ENCODE measurements at places on chromosomes 1 and 21. TPM values are rescaled to one million over a fixed set of nuclear protein-coding genes. Genes with fewer than 3 reads are reported as not detected.

FCER1G gene
- polyA plus RNA-seq: not detected

- no peak for DNase-seq
Measured at GRCh38 chr1:109725510-109725909, 13.5 kb downstream of the GSTM5 start.

OR2L8 gene
- polyA plus RNA-seq: not detected

LCE3D gene
- polyA plus RNA-seq: 0.33 TPM

GRCh38 chr1:206579747-206580437 is 32.4 kb downstream of the EIF2D start:
- peak; percentile 91 for DNase-seq

GRCh38 chr21:38914528-38915293 is 109.0 kb downstream of the ETS2 start:
- peak; percentile 44 for DNase-seq

TMEM51 gene
- 0.62 TPM for polyA plus RNA-seq

DNA sequence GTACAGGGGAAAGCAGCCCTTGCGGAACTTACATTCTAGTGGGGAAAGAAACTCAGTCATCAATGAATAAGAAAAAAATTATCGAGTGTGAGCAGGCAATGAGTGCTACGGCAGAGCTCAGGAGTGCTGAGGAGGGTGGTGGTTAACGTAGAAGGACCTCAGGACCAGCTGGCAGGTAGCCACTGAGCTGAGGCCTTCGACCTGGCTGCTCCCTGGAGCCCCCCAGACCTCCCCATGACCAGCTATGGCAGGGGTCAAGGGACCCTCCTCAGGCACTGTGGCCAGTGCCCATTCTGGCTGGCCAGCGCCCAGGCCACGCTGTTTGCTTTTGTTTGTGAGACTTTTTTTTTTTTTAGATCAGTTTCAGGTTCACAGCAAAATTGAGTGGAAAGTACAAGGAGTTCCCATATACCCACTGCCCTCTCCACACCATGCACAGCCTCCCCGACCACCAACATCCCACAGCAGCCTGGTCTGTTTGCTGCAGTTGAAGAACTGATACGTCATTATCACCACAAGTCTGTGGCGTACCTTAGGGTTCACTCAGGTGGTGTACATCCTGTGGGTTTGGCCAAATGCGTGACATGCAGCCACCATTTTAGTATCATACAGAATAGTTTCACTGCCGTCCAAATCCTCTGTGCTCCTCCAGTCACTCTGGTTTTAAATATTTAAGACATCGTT is 11.8 kb upstream of the TTC22 start:
- DNase-seq: no peak

DNA sequence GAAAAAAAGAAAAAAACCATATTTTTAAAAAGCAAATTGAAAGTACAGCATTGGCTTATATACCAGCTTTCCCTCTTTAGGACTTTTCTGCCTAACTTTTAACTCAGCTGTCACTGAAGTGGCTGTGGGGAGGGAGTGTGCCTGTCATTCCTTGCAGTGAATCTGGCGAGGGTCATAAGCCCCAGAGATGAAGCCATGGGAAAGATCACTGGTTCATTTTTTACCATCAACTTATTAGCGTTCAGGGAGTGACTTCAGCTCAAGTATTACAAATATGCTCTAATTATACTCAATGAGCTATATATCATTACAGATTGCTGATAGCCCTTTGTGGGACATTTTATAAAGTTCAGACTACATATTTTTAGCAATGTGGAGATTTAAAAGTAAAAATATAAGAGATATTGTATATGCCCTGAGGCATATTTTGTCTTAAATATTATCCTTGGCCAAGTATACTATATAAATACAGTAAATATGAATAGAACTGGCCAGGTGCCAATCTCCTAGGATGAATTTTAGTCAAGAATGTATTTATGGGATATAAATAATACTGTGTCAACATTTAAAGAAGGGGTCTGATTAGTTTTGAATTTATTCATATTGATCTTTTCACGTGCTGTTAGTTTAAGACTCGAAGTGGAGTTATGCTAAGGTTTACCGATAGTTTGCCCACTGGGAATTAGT is 4.4 kb downstream of the TGFB2 start:
- no peak for DNase-seq

RXRG gene
- polyA plus RNA-seq: not detected

C1orf174 gene
- polyA plus RNA-seq: 35.9 TPM

- no peak for DNase-seq
Measured at GRCh38 chr21:44593598-44594405, 1.5 kb upstream of the KRTAP10-6 start.

GRCh38 chr1:196902344-196902743 is 14.5 kb downstream of the CFHR4 start:
- no peak for DNase-seq

- no peak for DNase-seq
Measured at GRCh38 chr1:104460880-104461279, 711.2 kb downstream of the AMY1C start.

C1orf87 gene
- polyA plus RNA-seq: not detected

LCE2B gene
- polyA plus RNA-seq: not detected

DNA sequence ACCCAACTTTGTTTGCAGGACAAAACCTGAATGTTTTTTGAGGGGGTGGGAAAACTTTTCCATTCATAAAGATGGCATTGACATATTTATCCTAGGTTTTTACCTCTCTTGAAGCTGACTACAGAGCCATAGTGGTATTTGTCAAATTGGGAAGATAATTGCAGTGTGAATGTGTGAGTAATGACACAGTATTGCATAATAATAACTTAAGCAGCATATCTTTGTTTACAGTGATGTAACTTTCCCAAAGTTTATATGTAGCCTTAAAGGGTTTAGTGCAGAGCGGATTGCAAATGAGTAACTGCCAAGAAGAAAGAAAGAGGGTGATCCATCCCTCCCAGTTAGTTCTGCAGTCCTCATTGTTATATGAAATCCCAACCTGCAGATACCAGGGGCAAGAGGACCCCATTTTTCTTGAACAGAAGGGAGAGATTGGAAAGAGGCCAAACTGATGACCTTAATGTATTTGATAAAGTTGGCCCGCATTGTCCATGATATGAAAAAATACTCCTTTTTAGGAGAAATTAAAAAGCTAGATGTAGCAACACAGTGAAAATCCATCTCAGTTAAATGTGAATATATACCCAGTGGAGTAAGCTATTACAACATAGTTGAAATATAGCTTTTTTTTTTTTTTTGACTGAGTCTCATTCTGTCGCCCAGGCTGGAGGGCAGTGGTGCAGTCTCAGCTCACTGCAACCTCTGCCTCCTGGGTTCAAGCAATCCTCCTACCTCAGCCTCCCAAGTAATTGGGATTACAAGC is 23.7 kb upstream of the NFIA start:
- peak; percentile 46 for DNase-seq

DNA sequence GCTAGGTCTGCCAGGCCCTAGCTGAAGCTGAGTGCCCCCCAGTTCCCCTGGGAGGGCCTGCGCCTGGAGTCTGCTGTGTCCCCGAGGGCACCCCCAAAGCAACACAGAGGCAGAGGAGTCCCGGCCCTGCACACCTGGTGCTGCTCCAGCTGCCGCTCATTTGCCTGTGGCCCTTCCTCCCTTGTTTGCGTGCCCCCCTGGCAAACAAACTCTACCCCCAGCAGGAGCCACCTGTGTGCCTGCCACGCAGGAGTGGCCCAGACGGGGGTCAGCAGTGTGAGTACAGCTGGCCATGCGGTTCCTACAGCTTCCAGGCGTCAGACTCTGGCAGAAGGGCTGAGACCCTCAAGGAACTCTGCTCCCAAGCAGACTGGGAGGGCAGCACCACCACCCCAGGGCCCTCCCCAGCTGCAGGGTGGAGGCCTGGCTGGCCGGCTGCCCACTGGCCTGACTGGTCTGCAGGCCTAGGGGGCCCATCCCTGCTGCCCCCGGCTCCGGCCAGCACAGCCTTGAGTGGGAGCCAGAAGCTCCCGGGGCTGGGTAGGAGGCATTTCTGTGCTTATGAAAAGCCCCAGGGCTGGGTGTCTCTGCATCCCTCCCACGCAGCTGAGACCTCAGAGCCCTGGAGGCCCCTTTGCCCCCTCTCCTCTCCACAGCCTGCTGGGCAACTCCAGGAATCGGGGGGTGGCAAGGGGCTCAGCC is 563 bp upstream of the TAS1R3 start:
- DNase-seq: peak; percentile 68

DPYD gene
- 38.4 TPM for polyA plus RNA-seq

DNA sequence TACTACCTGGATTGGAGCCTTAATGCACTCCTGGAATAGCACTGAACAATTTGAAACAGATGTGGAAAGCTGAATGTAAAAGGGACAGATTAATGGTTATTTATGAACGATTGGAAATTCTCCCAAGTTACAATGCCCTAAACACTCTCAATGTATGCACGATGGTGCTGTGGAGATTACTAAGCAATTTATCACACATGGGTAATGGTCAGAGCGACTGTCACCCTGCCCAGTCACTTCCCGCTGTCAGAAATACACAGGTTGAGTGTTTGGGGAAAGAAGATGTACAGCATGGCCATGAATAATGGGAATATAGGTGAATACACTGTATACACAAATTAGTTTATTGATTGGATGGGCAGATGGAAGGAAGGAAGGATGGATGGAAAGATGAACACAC is 342.4 kb downstream of the VAV3 start:
- DNase-seq: no peak

DNA sequence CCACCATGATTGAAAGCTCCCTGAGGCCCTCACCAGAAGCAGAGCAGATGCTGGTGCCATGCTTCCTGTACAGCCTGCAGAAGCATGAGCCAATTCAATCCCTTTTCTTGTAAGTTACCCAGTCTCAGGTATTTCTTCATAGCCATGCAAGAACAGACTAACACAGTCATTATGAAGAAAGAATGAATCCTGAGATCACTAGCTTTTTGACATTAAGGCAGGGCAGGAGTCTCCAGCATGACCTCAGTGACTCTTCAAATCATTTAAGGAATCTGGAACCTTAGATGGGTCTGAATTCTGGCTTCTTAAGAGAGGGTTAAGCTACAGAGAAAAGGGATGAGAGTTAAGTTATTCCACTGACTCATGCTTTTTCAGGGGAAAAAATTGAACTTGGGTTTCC is 79.0 kb downstream of the PTPN14 start:
- peak; percentile 61 for DNase-seq

GRCh38 chr1:208170252-208170651 is 73.9 kb downstream of the PLXNA2 start:
- DNase-seq: no peak

DNA sequence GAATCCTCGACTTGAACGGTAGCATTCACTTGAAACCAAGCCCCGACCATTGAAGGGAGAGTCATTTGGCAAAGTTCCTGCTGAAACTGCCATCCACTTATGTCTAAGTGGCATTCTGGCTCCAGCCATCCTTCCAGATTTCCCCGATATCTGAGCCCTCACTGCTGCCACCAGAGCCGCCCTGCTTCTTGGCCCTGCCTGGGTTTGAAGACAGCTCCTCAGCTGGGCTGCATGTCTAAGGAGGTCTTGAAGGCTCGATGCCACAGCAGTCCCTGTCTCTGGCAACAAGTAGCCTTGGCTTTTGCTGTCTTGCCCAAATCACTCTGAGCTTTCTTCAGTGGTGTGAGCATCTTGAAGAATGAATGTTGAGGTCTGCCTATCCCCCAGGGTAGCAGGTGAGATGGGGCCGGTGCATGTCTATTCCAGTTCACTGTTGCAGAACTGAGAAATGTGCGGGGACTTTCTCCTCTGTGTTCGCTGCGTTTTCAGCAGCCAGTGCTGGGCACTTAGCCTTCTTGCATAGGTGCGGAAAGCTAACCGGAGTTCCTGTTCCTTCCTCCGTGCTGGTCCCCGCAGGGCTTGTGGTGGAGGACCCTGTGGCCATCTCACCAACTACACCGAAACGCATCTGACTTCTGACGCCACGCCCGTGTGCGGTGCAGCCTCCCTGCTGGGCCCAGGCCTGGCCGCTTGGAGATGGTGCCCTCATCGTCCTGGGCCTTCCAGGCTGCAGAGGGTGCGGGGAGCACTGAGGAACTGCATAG is 29.2 kb downstream of the MAN1C1 start:
- no peak for DNase-seq

IL22RA1 gene
- not detected for polyA plus RNA-seq

- peak; percentile 80 for DNase-seq
Measured at GRCh38 chr1:26408604-26409003, 2.0 kb upstream of the LIN28A start.

DNA sequence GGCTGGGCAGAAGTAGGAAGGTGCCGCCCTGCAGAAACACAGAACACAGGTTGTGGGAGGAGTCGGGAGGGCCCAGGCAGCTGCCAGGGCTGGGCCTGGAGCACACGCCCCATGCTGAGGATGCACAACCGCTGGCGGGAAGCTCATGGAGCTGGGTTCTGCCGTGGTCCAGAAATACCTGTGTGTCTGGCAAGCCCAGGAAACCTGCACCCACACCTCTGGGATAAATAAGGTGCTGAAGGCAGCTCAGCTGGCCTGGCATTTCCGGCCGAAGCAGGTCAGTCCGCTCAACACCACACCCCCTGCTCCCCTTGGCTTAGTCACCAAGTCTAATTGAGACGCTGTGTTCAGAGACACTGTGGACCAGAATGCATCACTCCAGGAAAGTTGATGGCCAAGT is 32.1 kb downstream of the CTNNBIP1 start:
- no peak for DNase-seq

DNA sequence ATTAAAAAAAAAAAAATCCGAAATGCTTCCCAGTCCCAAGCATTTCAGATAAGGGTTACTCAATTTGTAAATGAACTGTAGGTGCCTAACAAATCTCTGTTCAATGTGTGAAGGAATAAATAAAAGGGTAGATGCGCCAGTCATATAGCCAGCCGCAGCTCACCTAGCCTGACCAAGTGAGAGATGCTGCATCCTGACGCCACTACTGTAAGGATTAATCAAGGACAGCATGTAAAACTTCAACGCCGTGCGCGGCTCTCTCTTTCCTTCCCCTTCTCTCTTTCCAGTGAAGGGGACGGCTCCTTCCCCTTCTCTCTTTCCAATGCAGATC is 441 bp downstream of the PPT1 start:
- no peak for DNase-seq

DNA sequence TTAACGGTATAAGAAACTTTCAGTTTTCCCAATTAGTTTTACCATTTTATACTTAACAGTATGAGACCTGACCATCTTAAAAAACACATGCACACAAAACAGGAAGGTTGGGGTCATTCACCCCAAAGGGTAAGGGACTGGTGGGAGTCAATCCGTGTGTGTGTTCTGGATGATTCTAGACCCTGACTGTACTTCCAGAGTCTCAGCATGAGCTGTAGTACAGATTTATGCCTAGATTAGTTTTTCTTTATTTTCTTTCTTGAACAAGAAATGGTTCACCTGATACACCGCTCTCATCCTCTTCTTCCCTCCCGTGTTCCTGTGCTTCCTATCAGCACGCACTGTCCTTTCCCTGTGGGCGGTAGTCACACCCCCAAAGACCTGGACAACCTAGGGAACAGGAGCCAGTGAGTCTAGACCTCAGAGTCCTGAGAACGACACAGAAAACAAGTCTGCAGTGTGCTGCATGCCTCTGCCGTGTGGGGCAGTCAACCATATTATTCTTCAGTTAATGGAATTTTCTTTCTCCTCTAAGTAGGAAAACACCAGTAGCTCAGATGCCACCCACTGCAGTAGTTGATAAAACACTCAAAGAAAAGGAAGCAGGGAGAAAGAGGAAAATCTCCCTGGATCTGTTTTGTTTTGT is 38.9 kb upstream of the MRPS6 start:
- DNase-seq: no peak
